Dermis blood vessel endothelial cell (primary cell): ENCODE measurements at places on chromosomes 13 and 19.

DNA sequence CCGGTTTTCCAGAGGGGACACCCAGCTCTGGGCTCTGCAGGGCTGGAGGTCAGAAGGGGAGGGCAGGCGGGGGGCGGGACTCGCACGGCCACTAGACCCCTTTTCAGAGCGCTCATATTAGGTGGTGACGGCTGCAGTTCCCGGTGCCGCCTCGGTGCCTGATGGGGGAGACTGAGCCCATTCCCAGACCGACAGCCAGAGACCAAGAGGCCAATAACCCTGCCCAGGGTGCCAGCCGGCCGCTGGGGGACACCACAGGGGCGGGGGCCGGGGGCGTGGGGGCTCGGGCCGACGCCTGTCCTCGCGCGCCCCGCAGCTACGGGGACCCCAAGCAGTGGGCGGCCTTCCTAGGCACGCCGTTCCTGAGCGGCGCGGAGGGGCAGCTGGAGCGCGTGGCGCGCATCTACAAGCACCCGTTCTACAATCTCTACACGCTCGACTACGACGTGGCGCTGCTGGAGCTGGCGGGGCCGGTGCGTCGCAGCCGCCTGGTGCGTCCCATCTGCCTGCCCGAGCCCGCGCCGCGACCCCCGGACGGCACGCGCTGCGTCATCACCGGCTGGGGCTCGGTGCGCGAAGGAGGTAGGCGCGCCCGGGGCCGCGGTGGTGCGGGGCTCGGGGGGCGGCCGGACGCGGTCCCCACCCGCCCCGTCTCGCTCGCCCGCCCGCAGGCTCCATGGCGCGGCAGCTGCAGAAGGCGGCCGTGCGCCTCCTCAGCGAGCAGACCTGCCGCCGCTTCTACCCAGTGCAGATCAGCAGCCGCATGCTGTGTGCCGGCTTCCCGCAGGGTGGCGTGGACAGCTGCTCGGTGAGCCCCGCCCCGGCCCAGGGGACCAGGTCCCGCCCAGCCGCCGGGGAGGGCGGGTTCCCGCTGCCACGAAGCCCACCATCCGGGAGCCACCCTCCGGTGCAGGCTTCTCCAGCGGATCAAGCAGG, 2.4 kb downstream of the TIMM13 start:
- DNase-seq, result peak; percentile 41

DNA sequence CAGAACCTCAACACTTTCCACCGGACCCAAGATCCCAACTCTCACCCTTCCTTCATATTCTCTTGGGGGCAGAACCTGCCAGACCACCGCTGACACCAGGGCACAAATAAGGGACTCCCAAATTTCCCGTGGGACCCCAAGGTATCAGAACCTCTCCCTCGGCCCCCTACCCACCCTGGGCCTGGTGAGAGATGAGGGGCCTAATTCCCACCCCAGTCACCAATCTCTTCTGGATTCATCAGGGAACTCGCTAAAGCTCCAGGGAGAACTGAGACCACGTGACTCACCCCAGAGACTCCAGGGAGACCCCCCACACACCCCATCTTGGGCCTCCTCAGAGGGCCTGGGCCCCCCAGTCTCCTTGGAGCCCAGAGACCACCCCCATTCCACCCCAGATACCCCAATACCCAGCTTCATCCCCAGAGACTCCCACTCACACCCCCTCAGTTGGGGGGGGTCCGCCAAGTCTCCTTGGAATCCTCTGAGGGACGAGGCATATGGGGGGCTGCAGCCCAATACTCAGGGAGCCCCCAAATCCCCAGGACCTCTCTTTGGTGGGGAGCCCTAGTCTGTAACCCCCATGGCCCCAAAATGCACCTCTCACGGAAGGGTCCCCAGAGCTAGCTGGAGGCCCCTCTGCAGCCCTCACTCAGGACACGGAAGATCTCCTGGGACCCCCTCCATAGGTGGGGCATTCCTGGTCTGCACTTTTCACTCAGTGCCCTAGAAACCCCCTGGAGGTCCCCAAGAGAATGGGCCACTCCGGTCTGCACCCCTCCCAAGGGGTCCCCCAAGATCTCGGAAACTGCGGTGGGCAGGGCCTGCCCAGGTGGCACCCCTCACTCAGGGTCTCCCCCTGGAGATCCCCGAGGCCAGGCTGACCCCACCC, 1.6 kb downstream of the LMNB2 start:
- DNase-seq, result no peak

DNA sequence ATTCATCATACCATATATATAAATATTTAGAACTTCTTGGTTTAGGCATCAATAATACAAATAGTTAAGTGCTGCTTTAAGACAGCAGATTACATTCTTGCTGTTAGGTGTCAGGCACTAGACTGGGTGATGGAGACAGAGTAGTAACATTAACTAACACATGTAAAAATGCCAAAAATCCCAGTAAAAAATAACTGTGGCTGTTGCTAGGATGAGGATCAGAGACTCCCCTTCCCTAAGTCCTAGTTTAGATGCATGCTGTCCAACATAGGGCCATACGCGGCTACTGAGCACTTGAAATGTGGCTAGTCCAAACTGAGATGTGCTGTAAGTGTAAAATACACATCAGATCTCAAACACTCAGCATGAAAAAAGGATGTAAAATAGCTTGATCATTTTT, 94.7 kb downstream of the CDADC1 start:
- no peak for DNase-seq

- DNase-seq, result no peak
Measured at GRCh38 chr19:34224996-34225658, 29.2 kb upstream of the GARRE1 start.

GRCh38 chr19:13841962-13842290, 35.0 kb upstream of the NANOS3 start:
- DNase-seq, result no peak

DNA sequence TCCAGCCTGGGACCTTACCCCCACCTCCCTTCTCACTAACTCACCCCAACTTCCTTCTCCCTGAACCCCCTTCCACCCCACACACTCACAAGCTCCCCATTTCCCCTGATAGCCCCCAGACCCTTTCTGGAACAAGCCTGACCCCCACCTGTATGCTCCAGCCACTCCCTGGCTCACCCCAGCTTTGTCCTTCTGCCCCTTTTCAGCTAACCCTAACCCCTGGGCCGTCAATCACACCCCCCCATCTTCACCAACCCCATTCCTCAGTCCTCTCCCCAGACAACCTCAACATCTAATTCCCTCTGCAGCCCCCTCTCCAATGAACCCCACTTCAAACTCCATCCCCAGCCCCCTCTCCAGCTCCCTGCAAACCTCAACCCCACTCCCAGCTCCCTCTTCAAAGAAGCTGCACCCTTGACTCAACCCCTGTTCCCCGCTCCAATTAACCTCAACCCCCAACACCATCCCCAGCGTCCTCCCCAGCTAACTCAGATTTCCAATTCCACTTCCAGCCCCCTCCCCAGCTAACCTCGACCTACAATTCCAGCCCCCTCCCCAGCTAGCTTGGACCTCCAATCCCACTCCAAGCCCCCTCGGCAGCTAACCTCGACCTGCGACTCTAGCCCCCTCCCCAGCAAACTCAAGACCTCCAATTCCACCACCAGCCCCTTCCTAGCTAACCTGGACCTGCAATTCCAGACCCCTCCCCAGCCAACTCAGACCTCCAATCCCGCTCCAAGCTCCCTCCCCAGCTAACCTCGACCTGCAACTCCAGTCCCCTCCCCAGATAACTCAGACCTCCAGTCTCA, 929 bp downstream of the GNG7 start:
- no peak for DNase-seq

- no peak for DNase-seq
Measured at GRCh38 chr19:40497214-40497613, 30.4 kb downstream of the SPTBN4 start.

DNA sequence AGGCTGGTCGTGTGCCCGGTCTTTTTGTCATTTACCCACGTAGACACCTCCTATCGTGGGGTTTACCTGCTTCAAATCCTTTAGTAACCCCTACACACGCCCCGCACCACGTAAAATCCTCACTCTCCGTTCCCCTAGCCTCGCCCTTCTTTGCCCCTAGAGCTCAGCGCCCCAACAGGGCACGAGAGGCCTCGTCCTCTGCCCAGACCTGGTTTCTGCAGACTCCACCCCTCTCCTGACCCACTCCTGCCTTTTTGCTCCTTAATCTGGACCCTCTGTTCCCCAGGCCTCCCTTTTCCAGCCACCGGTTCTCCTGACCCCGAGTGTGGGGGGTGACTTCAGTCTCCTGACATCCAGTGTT, 412 bp downstream of the ZNF528 start:
- DNase-seq, result peak; percentile 38

DNA sequence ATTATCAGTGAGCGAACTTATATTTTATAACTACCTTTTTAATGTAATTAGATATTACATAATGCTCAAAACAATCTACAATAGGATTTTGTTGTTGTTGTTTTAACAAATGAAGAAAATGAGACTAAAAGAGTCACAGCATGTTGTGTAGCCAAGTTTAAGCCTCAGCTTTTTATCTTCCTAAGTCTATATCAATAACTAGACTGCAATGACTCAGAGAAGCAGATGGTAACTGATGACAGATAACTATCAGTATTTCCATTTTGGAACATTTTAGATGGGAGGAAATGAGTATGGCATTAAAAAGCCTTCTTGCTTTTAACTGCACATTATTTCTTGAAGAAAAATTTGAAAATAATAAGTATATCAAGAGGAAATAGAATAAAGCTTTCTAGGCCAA, 825.2 kb downstream of the SLITRK1 start:
- DNase-seq, result no peak

GRCh38 chr13:30093236-30093635, 214.1 kb downstream of the KATNAL1 start:
- DNase-seq, result no peak

- DNase-seq, result no peak
Measured at GRCh38 chr13:93881411-93881810, 598.1 kb downstream of the DCT start.

DNA sequence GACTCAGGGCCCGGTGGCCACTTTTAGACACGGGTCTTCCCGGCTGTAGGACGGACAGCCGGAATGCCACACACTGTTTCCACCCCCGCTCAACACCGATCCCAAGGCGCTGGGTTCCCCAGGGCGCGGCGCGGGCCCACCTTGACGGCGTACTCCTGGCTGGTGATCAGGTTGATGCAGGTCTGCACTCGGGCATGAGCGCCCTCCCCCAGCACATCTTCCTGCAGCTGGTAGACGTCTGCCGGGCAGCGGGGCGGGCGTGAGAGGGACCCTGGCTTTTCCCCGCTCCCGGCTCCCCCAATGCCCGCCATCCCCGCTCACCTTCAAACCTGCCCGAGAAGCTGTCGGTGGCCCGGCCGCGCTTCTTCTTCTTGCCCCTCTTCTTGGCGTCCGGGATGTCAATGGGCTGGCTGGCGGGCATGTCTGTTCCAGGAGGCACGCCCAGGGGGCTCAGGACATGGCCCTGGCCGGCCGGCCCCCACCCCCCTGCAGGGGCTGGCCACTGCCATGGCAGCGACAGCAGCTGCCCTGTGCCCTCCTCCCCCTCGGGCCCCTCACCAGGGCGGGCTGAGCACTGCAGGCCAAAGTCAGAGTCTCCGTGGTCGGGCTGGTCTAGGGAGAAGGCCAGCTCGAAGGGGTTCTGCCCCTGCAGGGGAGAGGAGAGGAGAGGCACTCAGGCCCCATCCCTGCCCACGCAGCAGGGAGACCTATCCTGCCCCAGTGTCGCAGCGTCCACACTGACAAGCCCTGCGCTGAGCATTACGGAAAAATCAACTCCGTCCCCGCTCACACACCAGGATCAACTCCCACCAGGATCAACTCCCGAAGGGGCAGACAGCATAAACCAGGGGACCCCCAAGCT, 4.8 kb downstream of the MKNK2 start:
- no peak for DNase-seq

DNA sequence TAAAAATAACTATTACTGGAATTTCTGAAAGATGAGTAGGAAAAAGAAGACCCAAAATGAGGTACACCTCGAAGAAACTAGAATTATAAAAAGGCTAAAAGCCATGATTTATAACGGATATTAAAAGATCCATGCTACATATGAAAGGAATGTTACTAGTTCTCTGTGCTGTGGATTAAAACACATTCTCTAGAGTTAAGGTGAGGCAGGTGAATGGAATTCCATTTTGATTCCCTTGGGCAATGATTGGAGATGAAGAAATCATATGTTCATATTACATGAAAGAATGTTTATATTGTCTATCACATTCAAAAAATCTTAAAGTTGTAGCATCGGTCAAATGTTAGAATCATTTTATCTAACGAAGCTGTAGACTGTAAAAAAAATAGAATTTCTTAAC, 783.7 kb downstream of the PCDH9 start:
- no peak for DNase-seq

DNA sequence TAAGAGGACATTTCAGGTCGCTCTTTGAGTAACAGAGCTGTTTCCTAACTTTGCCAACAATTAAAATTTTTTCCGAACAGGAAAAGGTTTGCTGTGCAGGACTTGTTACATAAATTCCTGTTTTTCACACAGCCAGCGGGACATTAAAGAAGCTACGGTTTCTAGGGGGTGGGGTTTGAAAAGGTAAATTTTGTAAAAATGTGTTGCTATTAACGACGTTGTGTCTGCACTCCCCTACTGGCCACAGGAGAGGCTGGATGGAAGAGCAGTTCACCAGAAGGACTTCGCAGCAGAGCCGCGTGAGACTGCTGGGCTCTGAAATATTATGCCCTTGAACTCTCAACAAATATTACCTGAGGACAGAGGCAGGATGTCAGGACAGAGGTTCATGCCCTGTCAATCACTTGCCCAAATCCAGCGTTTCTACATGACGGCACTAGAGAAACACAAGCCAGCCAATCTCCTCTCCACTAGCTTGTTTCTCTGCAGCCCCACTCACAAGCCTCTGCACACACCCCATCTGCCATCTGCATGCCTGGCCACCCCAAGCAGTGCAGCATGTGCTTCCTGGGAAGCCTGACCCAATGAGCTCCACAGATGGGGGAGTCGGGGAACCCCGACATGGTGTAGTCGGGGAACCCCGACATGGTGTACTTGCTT, 102.0 kb downstream of the FOXO1 start:
- DNase-seq, result peak; percentile 90

- DNase-seq, result peak; percentile 26
Measured at GRCh38 chr13:36998624-36999041, 507 bp downstream of the ALG5 start.

DNA sequence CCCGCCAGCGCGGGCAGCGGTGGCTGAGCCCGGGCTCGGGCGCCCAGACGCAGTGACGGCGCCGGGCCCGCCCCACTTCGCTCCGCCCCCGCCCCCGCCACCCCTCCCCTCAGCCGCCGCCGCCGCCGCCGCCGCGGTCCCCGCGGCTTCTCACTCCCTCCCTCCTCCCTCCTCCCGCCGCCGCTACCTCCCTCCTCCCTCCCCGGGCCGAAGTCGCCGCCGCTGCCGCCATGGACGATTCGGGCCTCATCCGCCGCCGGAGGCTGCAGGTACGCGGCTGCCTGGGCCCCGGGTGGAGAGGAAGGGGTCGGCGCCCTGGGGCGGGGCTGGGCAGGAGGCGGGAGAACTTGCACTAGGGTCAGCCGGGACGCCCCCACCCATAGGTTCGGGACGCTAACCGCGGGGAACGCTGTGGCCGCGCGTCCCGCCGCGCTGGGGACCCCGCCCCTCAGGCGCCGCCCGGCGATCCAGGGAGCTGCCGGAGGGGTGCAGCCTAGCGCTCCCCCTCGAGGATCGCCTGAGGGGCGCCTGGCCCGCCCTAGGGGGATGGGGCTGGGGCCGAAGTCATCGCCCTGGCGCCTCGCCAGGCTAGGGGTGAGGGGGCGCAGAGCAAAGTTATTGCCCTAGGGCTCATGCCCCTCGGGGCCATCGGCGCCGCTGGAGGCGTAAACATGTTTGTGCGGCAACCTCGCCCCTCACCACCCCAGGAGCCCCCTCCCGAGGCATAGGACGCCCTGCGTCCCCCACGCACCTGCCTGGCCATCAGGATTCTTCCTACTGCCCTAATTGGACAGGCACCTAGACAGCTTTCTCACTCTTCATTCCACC, 427 bp downstream of the RTBDN start:
- no peak for DNase-seq
